ENCODE measurements at places on chromosomes 2 and 18.

GRCh38 chr18:46950064-46950656 lies 32.8 kb downstream of the KATNAL2 start:
- DNase-seq = no peak

- DNase-seq = no peak
These were observed 10.8 kb upstream of the TAF4B start for GRCh38 chr18:26215247-26215970.

- DNase-seq = no peak
These were observed 519.4 kb upstream of the DSEL start for GRCh38 chr18:68035774-68036522.

- no peak for DNase-seq
These were observed 292.5 kb downstream of the ALK start for GRCh38 chr2:29628862-29629261.

GRCh38 chr2:144333143-144333555 lies 186.8 kb downstream of the ZEB2 start:
- no peak for DNase-seq

GRCh38 chr2:70192516-70192915 lies 1.7 kb upstream of the C2orf42 start:
- no peak for DNase-seq

Measured in stimulated activated CD4-positive, alpha-beta T cell treated with anti-CD3 and anti-CD28 coated beads, Interleukin-12 subunit alpha, Interleukin-12 subunit beta, amount 100 ng/mL, for 24 hours (primary cell).